ENCODE measurements at places on chromosomes 4 and X. TPM values are rescaled to one million over a fixed set of nuclear protein-coding genes. Genes with fewer than 3 reads are reported as not detected.

TREX2 gene
- total RNA-seq: 1.9 TPM

FRAS1 gene
- 1.3 TPM for total RNA-seq

PLP1 gene
- under 0.01 TPM for total RNA-seq

NAP1L3 gene
- total RNA-seq: 5.5 TPM

DCAF8L2 gene
- not detected for total RNA-seq

AR gene
- 11.3 TPM for total RNA-seq

TMPRSS11D gene
- not detected for total RNA-seq

BEND2 gene
- not detected for total RNA-seq

UCHL1 gene
- total RNA-seq: 579 TPM

CT55 gene
- total RNA-seq: not detected

P2RY4 gene
- total RNA-seq: not detected

FAM47E gene
- 0.86 TPM for total RNA-seq

MAGEC2 gene
- total RNA-seq: not detected

ARHGAP36 gene
- total RNA-seq: not detected

KLHL4 gene
- 0.97 TPM for total RNA-seq

IGSF1 gene
- total RNA-seq: 0.32 TPM

SNX25 gene
- 29.6 TPM for total RNA-seq

UNC5C gene
- under 0.01 TPM for total RNA-seq

NDP gene
- not detected for total RNA-seq

PNMA5 gene
- 0.64 TPM for total RNA-seq

CDS1 gene
- total RNA-seq: under 0.01 TPM

RIBC1 gene
- total RNA-seq: 0.32 TPM

CTAG1B gene
- total RNA-seq: not detected

PRICKLE3 gene
- 5.2 TPM for total RNA-seq

PRDM5 gene
- total RNA-seq: 23.8 TPM

GAGE12E gene
- total RNA-seq: not detected

TDO2 gene
- 4.2 TPM for total RNA-seq

MAB21L2 gene
- under 0.01 TPM for total RNA-seq

SYP gene
- under 0.01 TPM for total RNA-seq

KIF4A gene
- 8.1 TPM for total RNA-seq

GSPT2 gene
- 4.5 TPM for total RNA-seq

C4orf36 gene
- 1.3 TPM for total RNA-seq

KLKB1 gene
- total RNA-seq: not detected

FAM53A gene
- total RNA-seq: 0.86 TPM

NAT8L gene
- total RNA-seq: under 0.01 TPM

SORCS2 gene
- total RNA-seq: under 0.01 TPM

SSX2B gene
- total RNA-seq: 0.32 TPM

MAGEC1 gene
- not detected for total RNA-seq

CCKAR gene
- 0.43 TPM for total RNA-seq

HMGN5 gene
- total RNA-seq: 2.6 TPM

NAP1L2 gene
- total RNA-seq: under 0.01 TPM

FGFBP2 gene
- not detected for total RNA-seq

NIPAL1 gene
- 1.6 TPM for total RNA-seq

RENBP gene
- total RNA-seq: 12.6 TPM

DAPP1 gene
- total RNA-seq: not detected

LETM1 gene
- 91.5 TPM for total RNA-seq

SMIM10 gene
- 6.8 TPM for total RNA-seq

YIPF7 gene
- total RNA-seq: not detected

GAGE12H gene
- total RNA-seq: not detected

CC2D2A gene
- 26.7 TPM for total RNA-seq

EREG gene
- total RNA-seq: 5.2 TPM

RTL9 gene
- total RNA-seq: under 0.01 TPM

THOC2 gene
- 80.5 TPM for total RNA-seq

TBCK gene
- total RNA-seq: 41.6 TPM

USP17L29 gene
- total RNA-seq: not detected

PCDH19 gene
- total RNA-seq: 0.32 TPM

F8A2 gene
- total RNA-seq: not detected
